NCI-H2171 (cell line): ENCODE measurements at places on chromosomes 12 and 14.

- no peak for DNase-seq
Measured at GRCh38 chr14:55291480-55292081, 20.4 kb downstream of the FBXO34 start.

GRCh38 chr12:106082216-106083175 is 56.3 kb downstream of the NUAK1 start:
- DNase-seq = no peak

- DNase-seq = no peak
Measured at GRCh38 chr14:65269732-65270131, 142.8 kb upstream of the FUT8 start.

GRCh38 chr14:44662250-44662891 is 155.3 kb upstream of the FSCB start:
- DNase-seq = no peak

- DNase-seq = no peak
Measured at GRCh38 chr14:73789989-73790581, 61.5 kb upstream of the PTGR2 start.
